AG08396 (cell line): ENCODE measurements at places on chromosomes 2 and 18.

GRCh38 chr2:122156176-122156890 is 400.9 kb downstream of the TSN start:
- no peak for DNase-seq

DNA sequence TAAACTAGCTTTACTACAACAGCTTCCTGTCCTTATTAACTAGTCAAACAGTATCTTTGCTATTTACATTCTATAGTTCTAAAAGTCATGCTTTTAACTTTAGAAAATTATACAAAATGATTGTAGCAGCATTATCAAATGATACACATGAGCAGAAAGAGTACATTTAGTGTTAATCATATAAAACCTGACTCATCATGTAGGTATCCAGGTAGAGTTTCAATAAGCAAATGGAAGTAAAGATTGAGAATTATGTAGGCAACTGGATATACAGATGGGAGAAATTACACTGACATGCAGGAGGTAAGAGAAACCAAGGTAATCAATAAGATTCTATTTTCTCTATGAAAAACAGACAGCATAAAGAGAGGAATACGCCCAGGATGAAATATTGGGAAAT is 33.8 kb downstream of the TRIP12 start:
- no peak for DNase-seq

- no peak for DNase-seq
Measured at GRCh38 chr2:8671802-8672201, 10.1 kb upstream of the ID2 start.

DNA sequence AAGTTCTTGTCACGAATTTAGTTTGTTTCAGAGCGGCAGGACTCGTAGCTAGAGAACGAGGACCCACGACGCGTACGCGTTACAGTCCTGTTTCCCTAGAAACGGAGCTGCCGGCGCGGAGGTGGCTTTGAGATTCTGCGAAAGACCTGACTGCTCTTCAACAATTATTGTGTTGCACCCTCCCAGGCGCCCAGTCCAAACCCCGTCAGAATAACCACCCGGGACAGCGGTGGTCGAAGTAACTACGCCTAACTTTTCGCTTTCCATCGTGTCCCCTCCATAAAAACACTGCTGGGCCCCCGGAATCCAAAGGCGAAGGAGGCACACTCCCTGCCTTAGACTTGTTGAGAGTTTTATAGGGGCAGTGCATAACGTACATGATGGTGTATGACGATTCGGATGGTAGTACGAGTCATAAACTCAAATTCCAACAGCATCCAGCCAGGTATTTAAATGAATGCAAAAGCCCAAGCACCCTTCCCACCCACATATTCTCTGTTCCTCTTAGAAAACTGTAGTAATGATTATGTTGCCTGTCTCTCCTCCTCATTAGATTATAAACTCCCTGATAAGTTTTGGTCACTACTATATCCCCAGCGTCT is 651 bp upstream of the STAM2 start:
- no peak for DNase-seq

DNA sequence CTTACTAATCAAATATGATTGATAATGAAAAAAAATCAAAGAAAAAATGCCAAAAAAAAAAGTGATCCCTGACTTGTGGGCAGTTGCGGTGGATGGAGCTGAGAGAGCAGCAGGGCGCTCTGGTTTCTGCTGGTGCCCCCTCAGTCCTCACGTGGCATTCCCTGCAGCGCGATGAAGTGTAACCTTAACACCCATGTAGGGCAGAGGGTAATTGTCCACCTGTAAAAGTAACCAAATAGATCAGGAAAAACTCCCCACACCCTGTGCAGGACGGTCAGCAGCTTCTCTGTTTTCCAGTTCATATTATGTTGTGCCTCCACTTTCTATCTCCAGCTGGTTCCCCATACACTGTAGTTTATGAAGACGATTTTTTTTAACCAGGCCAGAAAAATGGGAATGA is 25.0 kb downstream of the COA5 start:
- DNase-seq: no peak

DNA sequence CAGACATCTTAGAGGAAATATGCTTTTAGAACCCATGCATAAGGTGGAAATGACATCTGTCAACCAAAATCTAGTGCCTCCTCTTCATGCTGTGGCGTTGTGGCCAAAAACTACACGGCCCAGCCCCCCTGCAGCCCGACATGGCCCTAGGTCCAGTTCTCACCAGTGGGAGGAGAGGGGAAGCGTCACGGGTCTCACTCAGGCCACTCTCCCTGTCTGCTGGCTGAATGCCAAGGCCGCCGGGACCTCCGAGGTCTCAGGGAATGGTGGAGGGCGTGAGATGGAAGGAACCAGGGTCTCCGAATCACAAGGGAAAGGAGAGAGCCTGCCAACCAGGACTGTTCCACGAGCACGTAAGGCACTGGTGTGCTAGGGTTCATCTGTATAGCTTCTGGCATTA is 361.0 kb downstream of the ANAPC1 start:
- no peak for DNase-seq

- no peak for DNase-seq
Measured at GRCh38 chr2:145199827-145200706, 680.1 kb upstream of the ZEB2 start.

- peak; percentile 21 for DNase-seq
Measured at GRCh38 chr2:234463626-234464290, 33.1 kb downstream of the ARL4C start.

DNA sequence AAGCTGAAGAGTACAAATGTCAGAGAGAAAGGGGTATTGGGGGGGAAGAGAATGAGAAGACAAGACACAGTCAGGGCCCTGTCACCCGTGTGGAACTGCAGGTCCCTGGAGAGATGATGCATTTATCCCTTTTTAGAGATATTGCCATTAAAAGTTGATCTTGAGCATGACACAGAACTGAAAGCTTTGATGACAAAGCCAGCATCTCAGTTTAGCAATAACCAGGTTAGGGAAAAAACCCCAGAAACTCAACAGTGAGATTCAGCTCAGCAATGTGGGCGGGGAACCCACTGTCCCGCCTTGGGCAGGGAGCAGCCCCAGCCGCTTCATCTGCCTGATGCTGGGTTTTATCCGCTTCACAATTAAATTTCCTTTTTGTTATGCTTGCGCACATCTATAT is 181.1 kb downstream of the NEDD4L start:
- DNase-seq: no peak

- DNase-seq: no peak
Measured at GRCh38 chr2:111634050-111634794, 249.8 kb downstream of the ANAPC1 start.

- DNase-seq: peak; percentile 91
Measured at GRCh38 chr2:85418132-85419008, at the start of gene SH2D6. Gene SH2D6 (plus strand): TSS chr2:85418714. CDS start chr2:85429466, 10,752 bp downstream.

GRCh38 chr18:12032786-12033642 is 51.7 kb downstream of the IMPA2 start:
- peak; percentile 45 for DNase-seq
